Cerebellum (tissue), 4 donors: ENCODE measurements at places on chromosomes 3 and 15.

- no peak for DNase-seq
These were observed 216.4 kb downstream of the DPH6 start for GRCh38 chr15:35329521-35329961.

- DNase-seq = no peak
These were observed 213.3 kb upstream of the CFAP20DC start for GRCh38 chr3:59263152-59263551.

- DNase-seq = no peak
These were observed 12.4 kb downstream of the LAMP3 start for GRCh38 chr3:183149915-183150750.

DNA sequence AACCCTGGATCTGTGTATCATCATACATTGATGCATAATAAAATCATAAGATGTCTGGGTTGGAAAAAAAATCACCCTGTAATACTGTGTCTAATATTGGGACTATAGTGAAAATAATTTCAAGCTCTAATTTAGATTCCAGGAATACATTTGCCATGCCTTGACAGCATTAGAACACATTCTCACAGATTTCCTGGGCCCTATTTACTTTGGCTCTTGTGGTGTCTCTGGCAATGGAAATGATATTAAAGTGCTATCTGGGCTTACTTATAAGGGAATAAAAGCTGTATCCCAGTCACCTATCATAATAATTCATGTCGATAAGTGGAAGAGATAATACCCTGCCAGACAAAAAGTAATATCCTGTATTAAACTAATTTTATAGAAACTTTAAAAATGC, 472.0 kb downstream of the ZPLD1 start:
- no peak for DNase-seq

- DNase-seq = no peak
These were observed 10.0 kb downstream of the MRPS25 start for GRCh38 chr3:15055019-15055557.

DNA sequence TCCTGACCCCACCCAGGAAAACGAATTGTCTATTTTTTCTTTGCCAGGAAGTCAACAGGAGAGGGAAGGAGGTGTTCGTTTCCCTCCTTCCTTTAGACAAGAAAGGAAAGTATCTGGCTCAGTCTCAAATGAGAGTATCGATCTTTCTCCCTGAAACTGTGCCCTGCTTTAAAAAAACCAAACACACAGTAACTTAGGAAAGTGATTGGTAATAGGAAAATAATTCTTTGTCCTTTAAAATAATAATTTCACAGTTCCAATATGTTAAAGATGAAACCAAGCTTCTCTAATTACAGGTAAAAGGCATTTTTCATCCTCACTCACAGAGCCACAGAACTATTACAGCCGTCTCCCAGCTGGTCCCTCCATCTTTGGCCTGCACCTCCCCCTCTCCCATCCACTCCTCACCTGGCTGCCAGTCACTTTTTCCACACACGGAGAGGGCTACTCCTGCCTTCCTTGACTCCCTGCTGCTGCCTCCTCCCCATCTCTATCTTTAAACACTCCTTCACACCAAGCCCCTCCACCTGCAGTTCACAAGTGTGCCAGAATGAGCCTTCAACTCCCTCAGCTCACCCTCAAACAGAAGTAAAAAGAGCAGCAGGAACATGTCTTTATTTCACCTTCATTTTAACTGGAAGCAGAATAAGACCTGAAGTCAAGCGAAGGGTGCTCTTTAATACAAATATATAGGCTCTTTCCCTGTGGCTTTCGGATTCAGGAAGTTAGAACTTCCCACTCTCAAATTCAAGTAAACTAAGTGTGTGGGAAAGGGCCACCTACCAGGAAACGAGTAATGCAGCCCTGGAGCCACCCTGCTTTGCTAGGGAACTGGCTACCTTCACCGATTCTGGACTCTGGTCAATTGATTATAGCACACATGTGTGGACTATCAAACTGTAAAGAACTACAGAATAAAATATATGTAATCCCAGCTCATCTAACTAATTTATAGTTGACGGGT, 116.4 kb downstream of the SENP2 start:
- no peak for DNase-seq

DNA sequence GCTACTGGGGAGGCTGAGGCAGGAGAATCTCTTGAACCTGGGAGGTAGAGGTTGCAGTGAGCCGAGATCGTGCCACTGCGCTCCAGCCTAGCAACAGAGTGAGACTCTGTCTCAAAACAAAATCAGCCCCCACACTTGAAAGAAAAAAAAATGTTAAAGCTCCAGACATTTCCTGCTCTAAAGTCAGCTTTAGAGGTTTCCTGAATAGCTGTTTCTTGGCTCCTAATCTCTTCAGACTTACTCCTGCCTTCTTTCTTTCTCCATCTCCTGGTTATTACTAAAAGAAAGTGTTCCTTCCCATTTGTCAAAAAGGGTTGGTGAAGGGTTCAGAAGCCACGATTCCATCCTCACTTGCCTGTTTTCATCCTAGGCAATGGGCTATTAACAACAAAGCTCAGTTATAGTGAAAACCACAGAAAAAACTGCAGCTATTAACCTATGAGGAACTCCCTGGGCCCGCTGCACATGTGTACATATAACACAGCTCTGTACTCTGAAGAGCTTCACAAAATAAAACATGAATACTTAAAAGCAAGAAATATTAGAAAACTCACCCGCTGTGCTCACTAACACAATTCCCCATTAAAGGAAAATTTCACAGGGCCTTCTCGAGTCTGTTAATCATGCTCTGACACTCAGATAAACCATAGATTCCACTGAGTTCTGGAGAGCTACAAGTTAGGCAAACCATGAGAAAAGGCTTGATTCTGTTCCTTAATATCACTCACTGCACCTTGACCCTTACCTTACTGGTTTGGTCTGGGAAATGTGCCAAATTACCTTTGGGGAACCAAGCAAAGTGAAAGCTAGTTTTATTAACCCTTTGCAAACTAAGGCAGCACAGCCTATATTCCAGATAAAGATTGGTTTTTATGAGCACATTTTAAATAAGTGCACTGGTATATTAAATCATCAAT, 89.9 kb upstream of the TSPAN3 start:
- no peak for DNase-seq

- no peak for DNase-seq
These were observed 32.3 kb upstream of the CCR2 start for GRCh38 chr3:46321461-46322104.

DNA sequence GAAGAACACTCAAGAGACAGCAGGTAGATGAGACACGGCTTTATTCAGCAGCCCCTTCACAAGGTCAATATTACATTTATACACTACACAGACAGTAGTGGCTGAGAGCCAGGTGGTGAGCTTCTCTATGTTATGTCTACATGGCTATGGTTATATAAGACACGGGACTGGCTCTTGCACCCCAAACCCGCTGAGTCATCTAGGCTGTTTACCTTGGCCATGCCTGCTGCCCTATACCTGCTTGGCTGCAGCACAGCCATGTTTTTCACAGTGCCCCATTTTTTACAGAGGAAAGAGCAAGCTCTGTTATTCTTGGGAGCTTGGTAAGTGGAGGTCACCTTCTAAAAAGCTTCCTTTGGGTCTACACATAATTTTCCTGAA, 231.6 kb downstream of the IGSF11 start:
- no peak for DNase-seq

- no peak for DNase-seq
These were observed 620 bp upstream of the PYGO1 start for GRCh38 chr15:55588815-55589115.

DNA sequence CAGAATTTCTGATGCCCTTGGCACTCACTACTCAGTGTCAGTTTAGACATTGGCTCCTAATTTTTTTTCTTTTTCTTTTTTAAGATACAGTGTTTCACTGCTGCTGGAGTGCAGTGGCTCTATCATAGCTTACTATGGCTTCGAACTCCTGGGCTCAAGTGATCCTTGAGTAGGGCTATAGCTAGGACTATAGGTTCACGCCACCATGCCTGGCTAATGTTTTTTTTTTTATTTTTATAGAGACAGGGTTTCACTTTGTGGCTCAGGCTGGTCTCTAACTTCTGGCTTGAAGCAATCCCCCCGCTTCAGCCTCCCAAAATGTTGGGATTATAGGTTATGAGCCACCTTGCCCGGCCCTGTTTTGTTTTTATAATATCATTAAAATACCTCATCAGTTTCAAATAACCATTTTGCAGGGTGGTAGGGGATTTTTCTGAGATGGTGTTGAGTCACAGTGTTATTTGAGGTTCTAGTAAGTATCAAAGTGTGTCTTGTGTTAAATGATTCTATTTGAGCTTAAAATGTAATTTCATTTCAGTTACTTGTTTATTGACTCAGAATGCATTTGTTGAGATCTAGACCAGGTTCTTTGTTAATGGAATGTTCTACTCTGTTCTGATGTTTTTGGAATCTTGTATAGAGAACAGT, 7.0 kb downstream of the FNDC3B start:
- no peak for DNase-seq

DNA sequence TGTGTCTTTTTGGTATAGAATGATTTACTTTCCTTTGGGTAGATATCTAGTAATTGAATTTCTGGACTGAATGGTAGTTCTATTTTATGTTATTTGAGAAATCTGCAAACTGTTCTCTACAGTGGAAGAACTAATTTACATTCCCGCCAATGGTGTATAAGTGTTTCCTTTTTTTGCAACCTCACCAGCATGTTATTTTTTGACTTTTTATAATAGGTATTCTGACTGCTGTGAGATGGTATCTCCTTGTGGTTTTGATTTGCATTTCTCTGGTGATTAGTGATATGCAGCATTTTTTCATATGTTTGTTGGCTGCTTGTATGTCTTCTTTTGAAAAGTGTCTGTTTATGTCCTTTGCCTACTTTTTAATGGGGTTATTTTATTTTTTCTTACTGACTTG, 607.2 kb downstream of the OTOL1 start:
- no peak for DNase-seq

- DNase-seq = no peak
These were observed 50.6 kb downstream of the AGTR1 start for GRCh38 chr3:148748283-148748682.

- no peak for DNase-seq
These were observed 729.6 kb upstream of the NR2F2 start for GRCh38 chr15:95600884-95601283.

DNA sequence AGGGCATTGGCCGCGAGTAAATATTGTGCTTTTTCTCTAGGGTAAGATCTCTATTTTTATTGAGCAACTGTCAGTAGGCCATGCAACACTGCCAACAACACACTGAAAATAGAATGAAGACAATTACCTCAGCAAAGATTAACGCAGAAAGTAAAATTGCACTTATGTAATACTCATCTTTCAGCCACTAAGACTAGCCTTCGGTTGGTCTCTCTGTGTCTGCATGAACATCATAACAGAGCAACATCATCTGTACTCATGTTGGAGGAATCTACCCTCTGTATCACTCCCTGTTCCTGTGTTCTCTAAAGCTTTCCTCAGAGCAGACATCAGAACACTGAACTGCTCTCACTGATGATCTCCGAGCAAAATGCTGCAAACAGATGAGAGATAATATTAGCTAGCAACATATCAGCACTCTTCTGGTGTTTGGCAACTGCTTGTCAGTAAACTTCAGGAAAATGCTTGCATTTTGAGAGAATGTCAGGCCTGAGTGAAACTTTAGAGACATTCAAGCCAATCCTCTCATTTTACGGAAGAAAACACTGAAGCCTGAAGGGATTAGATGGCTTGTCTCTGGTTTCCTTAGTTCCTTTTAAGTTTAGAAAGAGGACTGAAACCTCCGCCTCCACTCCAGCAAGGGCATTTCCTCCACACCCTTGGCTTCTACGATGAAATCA, 8.4 kb upstream of the LRRC3B start:
- DNase-seq = no peak
